Pons (tissue), 1 donor: ENCODE measurements at places on chromosomes 3 and 15.

DNA sequence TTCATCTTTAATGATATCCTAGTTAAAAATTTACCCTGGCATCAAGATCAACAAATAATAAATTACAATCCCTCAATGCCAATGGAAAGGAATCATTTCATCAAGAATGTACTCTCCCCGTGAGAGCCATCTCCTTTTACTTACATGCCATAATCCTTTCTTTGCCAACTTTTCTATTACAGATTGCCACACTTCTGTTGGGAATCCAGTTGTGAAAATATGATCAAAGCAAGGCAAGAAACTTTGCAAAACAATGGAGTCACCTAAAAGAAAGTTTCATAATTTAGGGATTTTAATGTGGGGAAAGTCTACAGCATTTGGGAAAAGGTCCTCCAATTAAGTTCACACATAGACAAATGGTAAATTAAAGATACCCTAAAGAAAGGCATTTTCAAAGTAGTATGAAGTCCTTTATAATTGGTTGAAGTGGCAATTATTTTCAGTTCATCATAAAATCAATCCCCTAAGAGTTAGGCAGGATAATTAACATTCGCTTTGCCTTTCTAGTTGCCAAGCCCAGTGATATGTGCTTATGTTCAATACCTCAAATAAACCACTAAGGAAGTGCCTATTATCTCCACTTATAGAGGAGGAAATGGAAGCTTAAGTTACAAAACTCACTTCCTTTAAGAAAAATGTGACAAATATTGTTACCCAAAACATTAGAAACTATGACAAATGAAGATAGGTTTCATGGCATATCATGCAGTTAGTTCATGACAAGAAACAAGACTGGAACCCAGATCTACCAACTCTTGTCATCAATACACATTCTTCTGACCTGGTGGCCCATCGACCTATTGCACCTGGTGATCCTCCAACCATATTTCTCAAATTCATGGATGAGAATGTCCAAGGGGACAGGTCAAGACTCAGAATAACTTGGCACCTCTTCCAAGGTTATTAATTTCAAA, 49.1 kb downstream of the TRANK1 start:
- no peak for DNase-seq

GRCh38 chr3:196192036-196192523, 19.1 kb downstream of the ZDHHC19 start:
- DNase-seq, result no peak

GRCh38 chr3:147387885-147388699, 18.3 kb downstream of the ZIC4 start:
- no peak for DNase-seq

DNA sequence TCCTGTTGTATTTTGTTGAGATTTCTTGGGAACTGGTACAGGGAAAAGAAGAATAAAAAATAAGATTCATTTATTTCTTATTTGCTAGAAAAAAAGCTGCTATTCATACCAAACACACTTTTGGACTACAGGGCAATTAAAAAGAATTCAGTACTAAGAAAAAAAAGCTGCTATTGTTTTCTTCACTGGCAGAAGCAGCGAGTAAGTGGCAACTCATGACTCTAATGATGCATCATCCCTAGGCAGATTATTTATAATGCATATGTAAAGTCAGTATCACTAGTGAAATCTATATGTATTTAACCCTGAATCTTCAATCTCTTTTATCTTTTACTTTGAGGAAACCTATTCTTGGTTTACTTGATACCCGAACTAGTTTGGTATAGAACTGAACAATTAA, 15.2 kb downstream of the PFN2 start:
- DNase-seq, result peak; percentile 89

DNA sequence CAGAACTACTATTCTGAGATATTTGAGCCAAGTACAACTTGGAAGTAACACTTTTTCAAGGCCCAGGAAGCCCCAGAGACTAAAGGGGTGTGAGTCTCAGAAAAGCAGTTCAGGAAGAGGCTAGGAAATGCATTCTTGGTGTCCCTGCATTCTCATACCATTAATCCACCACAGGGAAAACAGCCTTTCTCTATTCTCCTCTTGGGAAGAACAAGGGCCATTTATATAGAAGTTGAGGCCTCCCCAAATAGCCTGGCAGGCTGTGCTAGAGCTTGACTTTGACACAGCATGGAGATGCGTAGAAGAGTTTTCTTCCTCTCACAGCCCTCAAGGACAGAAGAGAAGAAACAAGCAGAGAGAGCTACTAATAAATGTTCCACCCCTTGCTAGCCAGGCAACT, 5.5 kb upstream of the NR2C2 start:
- DNase-seq, result peak; percentile 77

DNA sequence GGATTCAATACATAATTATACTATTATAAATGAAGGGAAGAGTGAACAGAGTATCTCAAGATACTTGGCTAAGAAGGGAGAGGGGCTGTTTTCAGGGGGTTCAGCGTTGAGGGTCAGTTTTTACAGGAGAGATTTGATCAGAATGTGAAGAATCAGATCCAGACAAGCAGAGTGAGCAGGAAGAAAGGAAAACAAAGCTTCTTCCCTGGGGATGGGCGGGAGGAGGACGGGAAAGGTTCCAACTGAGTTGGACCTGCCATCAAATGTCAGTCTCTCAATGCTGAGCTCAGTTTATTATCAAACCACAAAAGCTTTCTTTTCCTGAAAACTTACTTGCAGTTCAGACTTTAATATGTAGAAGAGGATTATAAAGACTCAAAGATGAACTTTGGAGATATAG, 6.0 kb upstream of the MELTF start:
- no peak for DNase-seq

- no peak for DNase-seq
Measured at GRCh38 chr15:85762756-85763127, 32.0 kb downstream of the KLHL25 start.

GRCh38 chr3:196643761-196644160, 4.3 kb downstream of the NRROS start:
- no peak for DNase-seq

DNA sequence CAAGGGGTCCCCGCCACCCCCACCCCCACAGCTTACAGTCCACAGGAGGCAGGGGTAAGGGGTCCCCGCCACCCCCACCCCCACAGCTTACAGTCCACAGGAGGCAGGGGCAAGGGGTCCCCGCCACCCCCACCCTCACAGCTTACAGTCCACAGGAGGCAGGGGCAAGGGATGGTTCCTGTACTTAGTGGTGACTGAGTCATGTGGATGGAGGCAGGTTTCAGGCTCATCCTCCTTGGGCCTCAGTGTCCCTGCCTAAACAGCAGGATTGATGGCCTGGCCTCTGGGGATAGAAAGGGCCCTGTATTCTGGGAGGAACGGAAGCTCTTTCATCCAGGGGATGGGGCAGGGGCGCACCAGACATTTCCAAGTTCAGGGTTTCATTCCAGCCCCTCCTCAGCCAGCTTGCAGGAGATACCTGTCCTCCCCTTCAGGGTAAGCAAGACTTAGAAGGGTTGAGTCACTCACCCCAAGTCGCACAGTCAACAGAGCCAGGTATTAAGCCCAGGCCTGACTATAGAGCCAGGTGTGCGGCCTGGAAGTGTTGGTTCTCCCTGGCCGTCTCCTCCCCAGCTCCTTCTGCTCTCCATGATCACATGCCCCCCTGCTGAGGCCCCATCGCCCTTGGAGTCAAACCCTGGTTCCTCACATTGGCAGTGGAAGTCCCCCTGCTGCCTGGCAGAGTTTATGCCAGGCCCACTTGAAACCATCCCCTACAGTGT, 12.5 kb downstream of the CSK start:
- DNase-seq, result no peak

- DNase-seq, result no peak
Measured at GRCh38 chr3:105365391-105366325, 1.1 kb upstream of the ALCAM start.

- DNase-seq, result no peak
Measured at GRCh38 chr3:11566916-11567315, 76.8 kb downstream of the VGLL4 start.

- DNase-seq, result peak; percentile 17
Measured at GRCh38 chr3:51311055-51311454, 74.0 kb upstream of the MANF start.

GRCh38 chr3:157844216-157844615, 262.0 kb downstream of the SHOX2 start:
- no peak for DNase-seq

DNA sequence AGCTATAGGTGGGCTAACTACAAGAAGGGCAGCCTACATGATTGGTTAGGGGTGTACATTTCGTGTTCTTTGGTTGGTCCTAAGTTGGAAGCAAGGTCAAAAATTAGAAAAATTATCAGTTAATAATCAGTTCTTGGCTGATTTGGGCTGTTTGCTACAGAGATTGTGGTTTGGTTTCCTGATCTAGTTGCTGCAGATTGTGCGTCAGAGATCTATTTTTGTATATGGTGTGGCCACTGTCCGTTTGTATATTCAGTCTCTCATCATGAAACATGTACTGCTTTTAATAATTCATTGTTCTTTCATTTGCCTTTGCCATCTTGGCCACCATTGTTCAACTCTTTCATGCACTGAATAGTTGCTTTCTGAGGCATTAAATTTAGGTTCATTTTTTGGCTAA, 80.9 kb downstream of the LRRC3B start:
- no peak for DNase-seq

- DNase-seq, result no peak
Measured at GRCh38 chr3:123261666-123262065, 59.9 kb downstream of the SEC22A start.

GRCh38 chr3:184003187-184003967, 14.3 kb downstream of the ABCC5 start:
- DNase-seq, result no peak

DNA sequence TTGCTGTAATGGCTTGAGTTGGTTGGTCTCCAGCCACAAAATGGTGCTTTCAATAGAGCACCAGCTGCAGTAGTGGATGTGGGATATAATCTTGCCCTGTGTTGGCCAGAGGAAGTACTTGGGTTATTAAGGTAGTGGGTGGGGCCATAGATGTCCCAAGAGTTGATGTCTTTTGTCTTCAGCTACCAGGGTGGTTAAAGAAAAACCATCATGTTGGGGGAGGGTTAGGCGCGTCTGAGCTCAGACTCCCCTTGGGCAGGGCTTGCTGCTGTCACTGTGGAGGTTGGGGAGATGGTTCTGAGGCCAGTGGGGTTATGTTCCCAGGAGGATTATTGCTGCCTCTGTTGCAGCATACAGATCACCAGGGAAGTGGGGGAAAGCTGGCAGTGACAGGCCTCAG, 46.9 kb upstream of the GADL1 start:
- DNase-seq, result no peak

DNA sequence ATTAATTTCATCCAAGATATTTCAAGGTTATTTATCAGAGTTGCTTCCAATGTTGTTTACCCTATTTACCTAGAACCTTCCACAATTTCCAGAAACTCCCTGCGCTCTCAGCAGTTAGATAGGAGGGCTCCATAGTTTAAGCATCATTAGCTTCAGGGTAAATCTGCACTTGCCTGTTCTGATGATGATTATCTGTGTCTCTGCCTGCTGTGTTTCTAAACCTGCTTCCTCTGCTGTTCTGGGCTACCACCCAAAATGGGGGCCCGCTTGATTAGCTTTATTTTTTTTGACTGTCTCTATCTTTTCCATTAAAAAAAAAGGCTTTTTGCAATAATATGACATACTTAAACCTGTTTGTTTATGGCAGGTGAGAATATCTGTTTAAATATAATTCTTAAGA, 472.4 kb downstream of the DIPK2A start:
- DNase-seq, result no peak

DNA sequence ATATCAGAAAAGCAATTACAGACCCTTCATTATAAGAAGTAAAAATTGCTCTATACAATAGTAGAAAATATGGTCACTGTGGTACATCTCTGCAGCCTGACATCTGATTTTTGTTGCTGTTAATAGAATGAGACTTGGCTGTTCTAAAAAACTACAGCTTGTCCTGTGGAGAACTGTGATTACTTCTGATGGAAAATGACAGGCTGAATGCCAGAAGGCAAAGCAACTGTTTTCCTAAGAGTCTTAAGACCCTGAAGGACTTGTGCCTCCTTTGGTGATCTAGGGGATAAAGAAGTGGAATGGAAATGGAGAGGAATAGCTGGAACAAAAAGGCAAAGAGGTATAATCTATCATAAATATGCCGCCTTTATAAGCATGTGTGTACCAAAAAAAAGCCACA, 314.8 kb downstream of the BCHE start:
- DNase-seq, result peak; percentile 13

DNA sequence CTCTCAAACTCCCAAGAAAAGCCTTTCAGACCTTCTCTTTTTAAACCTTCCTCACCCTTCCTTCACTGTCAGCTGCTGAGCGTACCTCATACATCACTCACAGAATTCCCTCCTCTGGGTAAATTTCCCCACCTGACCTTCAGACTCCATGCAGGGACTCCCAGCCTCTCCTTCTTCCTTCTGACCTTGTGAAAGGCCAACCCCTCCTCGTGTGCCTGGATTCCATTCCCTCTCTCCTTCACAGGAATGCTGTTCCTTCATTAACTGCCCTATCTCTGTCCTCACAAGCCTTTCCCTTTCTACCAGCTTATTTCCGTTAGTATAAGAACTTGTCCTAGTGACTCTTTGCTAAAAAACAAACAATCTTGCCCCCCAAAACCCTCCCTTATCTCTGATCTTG, 69.7 kb upstream of the MME start:
- no peak for DNase-seq

DNA sequence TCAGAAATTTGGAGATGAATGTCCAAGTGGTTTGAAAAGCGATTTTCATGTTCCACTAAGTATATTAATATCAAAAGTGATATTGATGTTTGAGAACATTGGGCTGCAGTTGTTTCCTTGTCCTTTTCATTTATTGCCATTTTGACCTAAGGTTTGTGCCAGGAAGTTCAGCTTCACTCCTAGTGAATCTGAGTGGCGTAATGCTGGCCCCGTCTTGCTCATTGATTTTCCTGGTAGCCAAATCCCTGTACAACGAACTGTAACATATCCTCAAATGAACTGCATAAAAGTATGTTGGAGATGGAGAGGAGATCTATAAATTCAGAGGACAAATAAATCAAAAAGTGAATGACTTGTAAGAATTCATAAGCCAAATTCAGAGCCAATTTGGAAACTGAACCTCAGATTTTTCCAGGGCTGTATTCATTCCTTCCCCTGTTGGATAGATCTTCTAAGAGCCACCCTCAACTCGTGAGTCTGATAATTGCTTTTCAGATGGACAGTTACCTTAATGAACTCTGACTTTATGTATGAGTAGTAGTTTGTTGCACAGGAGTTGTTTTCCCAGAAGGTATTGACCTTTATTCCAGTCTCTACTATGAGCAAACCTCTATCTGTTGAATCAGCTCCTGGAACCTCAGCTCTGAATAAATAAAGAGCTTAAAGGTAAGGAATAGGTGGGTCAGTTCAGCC, 72.8 kb downstream of the ITPR1 start:
- DNase-seq, result no peak

GRCh38 chr15:64911311-64912186, at the start of gene ANKDD1A:
Gene ANKDD1A (plus strand): TSS chr15:64911902. CDS start chr15:64911931, 29 bp downstream.
- DNase-seq, result peak; percentile 24

DNA sequence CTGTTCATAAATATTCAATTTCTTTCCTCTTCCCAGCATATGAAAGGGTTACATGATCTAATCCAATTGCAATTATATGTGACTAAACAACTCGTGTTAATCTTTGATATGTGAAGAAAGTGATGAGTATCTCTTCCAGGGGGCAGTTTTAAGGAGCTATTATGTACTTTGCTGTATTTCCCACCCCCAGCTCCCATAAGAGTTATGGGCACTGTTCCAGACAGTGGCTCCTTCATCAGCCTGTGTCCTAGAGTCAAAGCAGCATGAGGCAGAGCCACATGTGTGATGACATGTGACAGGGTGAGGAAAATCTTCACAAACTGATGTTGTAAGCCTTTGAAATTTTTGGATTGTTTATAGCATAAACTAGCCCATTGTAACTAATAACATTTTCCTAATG, 315.4 kb downstream of the DIPK2A start:
- no peak for DNase-seq

GRCh38 chr15:42413920-42414319, 54.6 kb downstream of the CAPN3 start:
- DNase-seq, result no peak
